Activated CD4-positive, alpha-beta T cell treated with anti-CD3 and anti-CD28 coated beads, Interleukin-2, amount 10 ng/mL, durations not matched to agents 24 days and 14 days (primary cell): ENCODE measurements at places on chromosomes 12 and 14.

- H3K4me3 ChIP-seq, result no peak overlapping the region
- H3K27ac ChIP-seq, result no peak overlapping the region
- H3K36me3 ChIP-seq, result peaks cover 2% of the 10 kb centered on the region
- DNase-seq, result no peak
These were observed 52.4 kb downstream of the BCL2L14 start for GRCh38 chr12:12123036-12123604.

- peak overlapping the region; percentile 73 for H3K4me3 ChIP-seq
- H3K36me3 ChIP-seq, result peaks cover 2% of the 10 kb centered on the region
- peaks cover 87% of the 10 kb centered on the region for H3K27me3 ChIP-seq
- H3K4me1 ChIP-seq, result peaks cover 55% of the 10 kb centered on the region
These were observed 2.3 kb downstream of the WNT1 start for GRCh38 chr12:48980389-48980952.

DNA sequence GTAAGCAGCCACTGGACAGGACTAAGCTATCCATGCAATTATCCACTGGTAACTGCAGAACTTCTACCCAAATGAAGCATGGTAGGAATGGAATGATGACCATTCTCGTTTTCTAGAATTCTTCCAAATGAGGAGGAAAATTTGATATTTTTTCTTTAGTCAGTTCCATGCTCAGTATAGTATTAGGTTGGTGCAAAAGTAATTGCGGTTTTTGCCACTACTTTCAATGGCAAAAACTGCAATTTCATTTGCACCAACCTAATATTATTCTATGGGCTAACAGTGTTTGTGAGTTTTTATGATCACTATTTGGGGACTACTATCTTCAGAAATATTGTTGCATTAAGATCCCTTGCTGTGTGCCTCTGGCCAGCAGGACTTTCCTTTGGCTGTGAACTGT, 42.9 kb upstream of the PELI2 start:
- H3K27ac ChIP-seq, result no peak overlapping the region
- H3K36me3 ChIP-seq, result no peaks in the 10 kb centered on the region
- peaks cover 13% of the 10 kb centered on the region for H3K27me3 ChIP-seq
- no peak for DNase-seq

- no peak for DNase-seq
- peaks cover 52% of the 10 kb centered on the region for H3K27me3 ChIP-seq
- H3K36me3 ChIP-seq, result no peaks in the 10 kb centered on the region
- H3K27ac ChIP-seq, result no peak overlapping the region
These were observed 12.2 kb upstream of the NID2 start for GRCh38 chr14:52080808-52081755.
